Epithelial cell of proximal tubule (primary cell): ENCODE measurements at places on chromosomes 6 and 20. TPM values are rescaled to one million over a fixed set of nuclear protein-coding genes. Genes with fewer than 3 reads are reported as not detected.

The TULP4 gene
- total RNA-seq, result 25.4 and 25.8 TPM in 2 replicates

The TNXB gene
- 0.23 TPM in 1 of 2 replicates, not detected in the other for total RNA-seq

The CLIC5 gene
- 0.58 and 5.2 TPM in 2 replicates for total RNA-seq

- no peak for DNase-seq
Measured at GRCh38 chr20:22512911-22513489, 71.4 kb downstream of the FOXA2 start.

DNA sequence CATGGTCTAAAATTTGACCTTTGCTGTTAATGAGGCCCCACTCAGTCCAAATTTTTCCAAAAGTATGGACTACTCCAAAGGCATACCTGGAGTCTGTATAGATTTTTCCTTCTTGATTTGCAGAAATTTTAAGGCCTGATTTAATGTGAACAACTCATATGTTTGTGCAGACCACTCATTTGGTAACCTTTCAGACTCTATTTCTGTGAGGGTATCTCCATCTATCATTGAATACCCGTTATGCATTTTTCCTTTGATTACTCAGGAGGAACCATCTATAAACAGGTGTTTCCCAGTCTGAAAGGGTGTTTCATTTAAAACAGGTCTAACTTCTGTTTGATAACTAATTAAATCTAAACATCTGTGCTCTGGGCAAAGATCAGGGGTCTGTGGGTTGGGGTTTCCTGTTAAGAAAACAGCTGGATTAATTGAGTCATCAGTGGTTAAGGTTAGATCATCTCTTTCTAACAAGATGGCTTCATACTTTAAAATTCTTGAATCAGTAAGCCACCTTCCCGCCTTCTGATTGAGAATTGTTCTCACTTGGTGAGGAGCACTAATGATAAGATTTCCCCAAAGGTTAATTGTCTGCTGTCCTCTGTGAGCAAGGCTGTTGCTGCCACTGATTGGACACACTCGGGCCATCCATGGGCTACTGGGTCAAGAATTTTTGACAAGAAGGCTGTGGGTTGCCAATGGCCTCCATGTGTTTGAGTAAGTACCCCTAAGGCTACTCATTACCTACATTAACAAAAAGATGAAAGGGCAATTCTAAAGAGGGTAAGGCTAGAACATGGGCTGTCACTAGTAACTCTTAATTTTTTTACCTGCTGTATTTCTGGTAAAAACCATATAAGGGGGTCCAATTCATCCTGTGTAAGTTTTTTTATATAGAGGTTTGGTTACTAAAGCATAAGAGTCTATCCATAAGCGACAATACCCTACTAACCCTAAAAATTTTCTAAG is 24.1 kb downstream of the HLA-B start:
- DNase-seq, result no peak

DNA sequence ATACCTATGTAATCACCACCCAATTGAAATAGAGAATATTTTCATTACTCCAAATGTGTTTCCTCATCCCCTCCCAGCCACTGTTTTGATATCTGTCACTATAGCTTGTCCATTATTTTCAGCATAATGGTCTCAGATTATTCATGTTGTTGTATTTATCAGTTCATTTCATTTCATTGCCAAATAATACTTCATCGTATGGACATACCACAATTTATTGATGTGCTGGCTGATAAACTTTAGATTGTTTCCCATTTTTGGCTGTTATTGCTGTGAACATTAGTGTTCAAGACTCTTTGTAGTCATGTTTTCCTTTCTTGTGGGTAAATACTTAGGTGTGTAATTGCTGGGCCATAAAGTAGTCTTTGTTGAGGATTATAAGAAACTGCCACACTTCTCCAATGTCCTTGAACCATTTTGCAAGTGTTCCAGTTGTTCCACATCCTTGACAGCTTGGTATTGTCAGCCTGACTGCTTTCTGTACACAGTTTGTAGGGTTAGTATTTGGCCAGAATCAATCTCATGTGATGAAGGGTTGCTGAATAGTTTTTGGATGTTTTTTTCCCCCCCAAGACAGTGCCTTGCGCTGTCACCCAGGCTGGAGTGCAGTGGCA is 44.3 kb downstream of the JARID2 start:
- no peak for DNase-seq

DNA sequence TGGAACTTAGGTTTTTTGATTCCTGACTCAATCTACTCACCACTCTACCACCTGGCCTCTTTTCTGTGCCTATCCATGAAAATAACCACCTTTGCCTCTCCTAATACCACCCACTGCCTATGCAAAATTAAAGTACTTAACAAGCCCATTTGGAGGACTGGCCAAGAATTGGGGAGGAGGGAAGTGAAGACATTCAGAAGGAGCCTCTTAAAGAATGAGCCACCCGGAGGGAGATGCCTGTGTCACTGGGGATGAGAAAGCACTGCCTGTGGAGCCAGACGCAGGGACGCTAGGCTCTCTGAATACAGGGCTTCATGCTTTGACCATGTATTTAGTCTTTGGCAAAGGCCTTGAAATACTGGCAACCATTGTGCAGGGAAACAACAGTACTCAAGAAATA is 40.0 kb upstream of the MRPS10 start:
- DNase-seq, result no peak

DNA sequence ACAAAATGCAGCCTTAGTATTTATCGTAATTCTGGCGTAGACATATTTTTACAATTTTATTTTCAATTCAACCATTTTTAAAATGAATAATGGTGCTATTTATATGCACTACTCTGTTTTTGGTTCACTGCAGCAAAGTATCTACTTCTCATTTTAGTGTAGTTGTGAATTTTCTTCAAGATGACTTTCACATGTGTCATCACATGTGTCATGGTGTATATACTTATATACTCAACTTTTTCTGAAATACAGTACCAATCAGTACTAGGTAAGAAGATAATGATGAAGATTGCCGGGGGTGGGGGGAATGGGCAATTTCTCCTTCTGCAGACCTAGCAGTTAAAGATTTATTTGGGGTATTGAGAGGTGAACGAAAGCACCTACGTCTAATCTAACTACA is 634.5 kb downstream of the PHF3 start:
- no peak for DNase-seq

DNA sequence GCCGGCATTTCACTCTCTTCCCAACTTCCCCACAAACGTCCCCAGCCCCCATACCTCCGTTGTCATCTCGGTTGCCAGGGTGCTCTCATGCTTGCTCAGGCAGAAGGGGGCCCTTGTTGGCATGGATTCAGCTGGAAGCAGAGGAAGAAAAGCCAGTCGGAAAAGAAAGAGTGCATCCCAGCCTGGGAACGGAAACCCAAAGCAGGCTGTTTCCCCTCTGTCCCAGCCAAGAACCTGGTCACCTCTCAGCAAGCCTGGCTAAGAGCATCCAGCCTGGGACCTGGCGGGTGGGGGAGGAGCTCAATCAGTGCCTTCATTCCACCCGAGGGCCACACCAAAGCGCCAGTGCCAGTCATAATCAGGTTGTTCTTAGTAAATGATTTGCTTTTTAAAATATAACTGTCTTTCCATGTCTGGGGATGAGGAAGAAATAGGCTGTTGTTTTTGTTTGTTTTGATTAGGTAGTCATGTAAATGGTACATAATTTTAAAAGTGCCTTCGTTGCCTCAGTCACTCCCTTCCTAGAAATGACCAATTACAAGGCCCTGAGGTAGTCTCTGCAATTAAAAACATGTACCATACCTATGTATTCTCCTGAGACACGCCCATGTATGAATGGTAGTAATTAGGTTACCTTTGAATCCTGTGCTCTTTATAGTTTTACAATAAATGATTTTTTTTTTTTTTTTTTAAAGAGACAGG is 21.1 kb downstream of the CHMP4B start:
- DNase-seq, result no peak
